ENCODE measurements at places on chromosomes 1 and 21.

DNA sequence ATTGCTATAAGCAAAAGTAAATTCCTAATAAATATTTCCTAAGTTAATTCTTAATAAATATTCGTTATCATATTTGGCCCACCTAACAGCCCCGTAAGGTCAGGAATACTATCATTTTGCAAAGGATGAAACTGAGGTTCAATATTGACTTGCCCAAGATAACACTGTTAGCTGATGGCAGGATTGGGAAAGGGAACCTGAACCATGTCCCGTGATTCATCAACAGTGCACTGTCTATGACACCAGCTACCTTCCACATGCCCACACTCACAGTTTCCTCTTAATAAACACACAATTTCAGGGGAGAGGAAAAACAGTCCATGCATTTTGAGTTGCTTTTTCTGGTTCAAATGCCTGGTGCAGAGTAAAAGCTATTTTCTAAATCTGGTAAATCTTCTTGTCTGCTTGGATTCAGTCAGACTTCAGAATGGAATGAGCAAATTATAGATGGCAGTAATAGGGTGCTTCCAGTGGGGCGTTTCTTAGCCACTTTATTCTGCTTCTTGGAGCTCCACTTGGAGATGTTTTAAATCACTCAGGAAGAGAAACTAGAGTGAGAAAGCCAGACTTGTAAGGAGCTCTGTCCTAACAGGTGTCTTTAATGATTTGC, 354.6 kb downstream of the PDE4B start:
- no peak for DNase-seq

- peak; percentile 30 for DNase-seq
These were observed 111.5 kb downstream of the GRIK3 start for GRCh38 chr1:36922593-36923426.

DNA sequence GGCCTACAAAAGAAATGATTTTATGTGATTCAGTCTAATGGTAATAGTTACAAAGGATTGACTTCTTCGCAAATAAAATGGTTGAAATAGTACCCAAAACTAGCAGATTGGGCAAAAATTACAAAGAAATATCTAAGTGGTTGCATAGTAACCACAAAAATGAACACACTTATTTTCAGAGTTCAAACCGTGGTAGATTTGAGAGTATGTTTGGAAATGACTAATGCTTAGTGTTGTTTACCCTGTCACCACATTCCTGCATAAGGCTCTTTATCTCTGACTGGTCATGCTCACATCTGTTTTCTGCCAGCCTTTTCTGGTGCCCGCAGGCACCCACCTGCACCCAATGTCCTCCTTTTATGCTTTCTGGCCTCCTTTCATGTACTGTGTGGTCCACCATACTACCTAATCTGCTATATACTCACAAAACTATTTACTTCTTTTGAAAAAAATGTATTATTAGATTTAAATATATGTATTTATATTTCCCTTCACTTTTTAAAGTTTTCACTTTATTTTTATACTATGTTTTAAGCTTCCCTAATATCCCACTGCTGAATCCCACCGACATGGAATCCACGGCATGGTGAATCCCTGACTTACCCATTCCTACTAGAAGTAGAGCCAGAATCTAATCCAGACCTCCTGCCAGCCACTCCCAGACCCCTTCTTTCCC, 30.3 kb downstream of the PTPRC start:
- DNase-seq: no peak

GRCh38 chr1:224504297-224505041, 69.9 kb upstream of the WDR26 start:
- no peak for DNase-seq

DNA sequence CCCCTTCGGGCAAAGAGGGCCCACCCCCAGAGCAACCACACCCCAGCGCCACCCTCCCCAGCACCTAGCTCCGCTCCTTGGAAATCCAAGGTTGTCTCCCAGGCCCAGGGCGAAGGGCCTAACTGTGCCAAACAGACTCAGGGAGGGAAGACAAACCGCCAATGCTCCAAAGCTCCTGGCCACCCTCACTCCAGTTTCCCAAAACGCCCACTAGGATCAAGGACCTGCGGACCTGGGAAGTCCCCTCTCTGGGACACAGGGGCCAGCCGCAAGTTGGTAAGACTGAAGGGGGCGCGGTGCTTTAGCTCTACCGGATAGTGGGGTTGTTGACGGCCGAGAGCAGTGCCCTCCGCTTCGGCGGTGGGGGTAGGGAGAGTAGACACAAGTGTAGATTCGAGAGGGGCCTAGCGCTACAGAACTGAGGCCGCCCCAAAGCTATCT, 581 bp downstream of the IRF6 start:
- DNase-seq: no peak

DNA sequence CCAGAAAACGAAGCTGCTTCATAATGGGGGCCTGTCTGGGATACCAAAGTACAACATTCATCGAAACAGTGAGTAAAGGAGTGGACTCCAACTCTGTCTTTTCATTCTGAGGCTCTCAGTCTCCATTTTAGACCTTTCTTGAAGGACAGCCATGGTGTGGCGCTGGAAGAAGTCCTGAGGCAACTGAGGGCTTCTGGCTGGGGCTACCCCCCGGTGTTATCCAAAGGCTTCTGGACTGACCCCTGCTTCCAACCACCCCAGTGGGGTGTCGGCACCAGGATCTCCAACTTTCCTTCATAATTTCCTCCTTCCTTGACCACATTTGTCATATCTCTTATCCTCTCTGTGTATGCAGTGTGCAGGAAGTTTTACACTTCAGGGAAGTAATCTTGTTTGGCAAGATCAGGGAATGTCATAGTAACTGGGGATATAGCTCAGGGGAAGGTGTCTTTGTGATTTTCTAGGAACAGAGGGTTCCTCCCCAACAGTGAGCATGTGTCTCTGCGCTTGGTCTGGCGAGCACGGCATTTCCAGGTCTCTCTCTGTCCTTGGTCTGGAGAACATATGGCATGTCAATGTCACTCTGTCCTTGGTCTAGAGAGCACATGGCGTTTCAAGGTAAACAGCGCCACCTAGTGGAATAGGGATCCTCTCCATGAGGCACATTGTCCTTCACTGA, 19.4 kb upstream of the BSDC1 start:
- peak; percentile 83 for DNase-seq

DNA sequence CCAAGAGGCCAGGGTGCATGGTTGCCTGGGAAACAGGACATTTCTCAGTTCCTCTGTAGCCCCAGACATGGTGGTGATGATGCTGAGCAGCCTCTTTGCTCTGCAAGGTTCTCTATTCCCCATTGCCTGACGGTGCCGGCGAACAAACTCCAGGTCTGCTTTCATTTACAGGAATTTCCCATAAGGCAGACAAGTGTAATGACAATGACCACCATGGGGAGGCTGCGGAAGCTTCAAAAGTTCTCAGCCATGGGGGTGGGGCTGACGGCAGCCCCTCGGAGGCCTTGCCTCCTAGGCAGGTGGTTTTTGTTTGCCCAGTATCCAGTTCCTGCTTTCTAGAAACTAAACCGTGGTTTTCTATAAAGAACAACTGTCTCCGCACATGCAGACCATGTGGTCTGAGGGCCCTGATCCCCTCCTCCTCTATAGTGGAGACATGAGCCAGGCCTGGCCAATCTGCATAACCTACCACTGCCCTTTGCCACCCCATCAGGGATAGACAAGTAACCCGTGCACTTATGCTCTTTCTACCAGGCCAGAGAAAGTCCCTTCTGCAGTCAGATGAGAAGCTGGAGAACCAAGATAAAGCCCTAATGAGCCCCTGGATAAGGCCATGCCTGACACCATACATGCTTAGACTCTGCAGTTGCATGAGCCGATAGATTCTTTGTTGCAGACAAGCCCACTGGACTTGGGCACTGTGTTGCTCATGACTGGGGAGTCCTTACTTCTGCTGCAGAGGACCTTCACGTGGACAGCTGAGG, 54.1 kb downstream of the LDLRAD2 start:
- no peak for DNase-seq

DNA sequence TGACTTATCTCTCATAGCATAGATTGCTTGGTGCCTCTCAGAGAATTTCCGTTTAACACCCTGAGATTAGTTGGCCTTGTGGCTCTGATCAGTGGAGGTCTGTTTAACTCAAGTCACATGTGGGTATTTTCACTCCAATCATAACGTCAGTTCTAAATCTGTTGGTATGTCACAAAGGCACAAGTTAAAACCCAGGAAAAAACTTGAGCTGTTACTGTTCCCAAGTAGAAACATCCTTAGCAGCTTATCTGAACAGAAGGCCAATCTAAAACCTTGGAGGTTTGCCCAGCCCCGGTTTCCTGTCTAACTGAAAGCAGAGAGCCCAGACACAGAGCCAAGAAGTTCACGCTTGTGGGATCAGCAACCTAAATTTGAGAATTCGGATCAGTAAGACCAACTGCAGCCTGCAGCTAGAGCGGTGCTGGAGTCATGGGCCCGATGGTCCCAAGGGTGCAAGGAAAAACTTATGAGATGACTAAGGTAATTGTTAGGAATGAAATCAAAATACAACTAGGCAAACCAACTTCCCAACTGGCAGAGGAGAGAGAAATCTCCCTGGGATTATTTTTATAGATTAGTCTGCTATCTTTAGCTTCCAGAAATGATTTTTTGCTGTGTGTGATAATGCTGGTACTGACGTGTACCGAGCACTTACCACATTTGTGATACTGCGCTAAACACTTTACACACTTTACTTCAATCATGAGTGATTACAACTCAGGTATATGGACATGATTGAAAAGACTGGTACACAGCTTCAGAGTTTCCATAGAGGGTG, 90.2 kb upstream of the C1orf21 start:
- peak; percentile 84 for DNase-seq

- DNase-seq: peak; percentile 65
These were observed 1.4 kb downstream of the NCAM2 start for GRCh38 chr21:20999659-21000058.

- DNase-seq: no peak
These were observed 17.3 kb downstream of the PDPN start for GRCh38 chr1:13600762-13601453.

- DNase-seq: no peak
These were observed 166.1 kb upstream of the ZC3H12A start for GRCh38 chr1:37308031-37308960.

DNA sequence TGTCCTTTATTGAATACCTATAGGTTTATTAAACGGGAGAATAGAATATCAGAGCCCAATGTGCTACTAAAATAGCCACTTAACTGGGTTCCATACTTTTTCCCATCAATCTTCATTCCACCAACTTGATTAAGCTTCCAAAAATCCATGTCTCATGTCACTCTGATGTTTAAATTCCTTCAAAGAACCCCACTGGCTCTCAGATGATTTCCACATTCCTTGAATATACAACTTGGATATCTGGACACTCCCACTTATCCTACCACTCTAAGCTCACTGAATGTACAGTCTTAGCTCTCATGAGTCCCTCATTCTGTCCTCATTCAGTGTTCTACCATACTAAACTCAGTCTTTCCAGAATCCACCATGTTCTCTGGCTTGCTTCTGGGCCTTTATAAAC, 21.1 kb downstream of the COL11A1 start:
- no peak for DNase-seq

GRCh38 chr1:71572038-71572437, 491.2 kb upstream of the ZRANB2 start:
- no peak for DNase-seq

DNA sequence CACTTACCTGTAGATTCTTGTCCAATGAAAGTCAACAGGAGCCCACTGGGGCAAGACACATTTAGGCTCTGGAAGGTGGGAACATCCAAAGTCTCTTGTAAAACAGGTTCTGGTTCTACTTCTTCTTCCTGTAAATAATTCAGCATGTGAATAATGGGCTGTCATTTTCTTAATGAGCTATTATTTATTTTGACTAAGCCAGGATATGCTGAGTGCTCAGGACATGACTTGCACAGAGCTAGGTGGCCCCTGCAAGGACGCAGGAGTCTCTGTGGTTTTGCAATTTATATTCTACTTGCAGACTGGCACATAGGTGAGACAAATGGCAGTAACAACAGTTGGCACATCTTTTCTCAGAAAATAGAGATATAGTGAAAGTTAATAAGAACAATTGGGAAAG, 98.7 kb downstream of the WDR3 start:
- DNase-seq: no peak

- peak; percentile 52 for DNase-seq
These were observed 7.4 kb upstream of the CTBS start for GRCh38 chr1:84581648-84582047.

DNA sequence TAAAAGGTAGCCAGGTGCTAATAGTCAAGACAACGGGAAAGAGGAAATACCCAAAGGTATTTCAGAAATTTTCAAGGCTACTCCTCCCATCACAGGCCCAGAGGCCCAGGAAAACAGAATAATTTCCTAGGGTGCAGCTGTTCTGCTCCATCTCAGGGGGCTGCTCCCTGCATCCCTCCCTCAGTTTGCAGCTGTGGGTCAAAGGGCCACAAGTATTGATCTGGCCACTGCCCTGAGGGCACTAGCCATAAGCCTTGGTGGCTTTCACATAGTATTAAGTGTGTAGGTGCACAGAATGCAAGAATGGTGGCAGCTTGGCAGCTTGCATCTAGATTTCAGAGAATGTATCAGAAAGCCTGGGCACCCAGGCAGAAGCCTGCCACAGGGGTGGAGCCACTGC, 179.5 kb downstream of the TTLL7 start:
- DNase-seq: no peak

GRCh38 chr1:56525489-56526041, 53.8 kb downstream of the PLPP3 start:
- DNase-seq: no peak

GRCh38 chr21:45552696-45553391, 10.6 kb upstream of the SLC19A1 start:
- no peak for DNase-seq

DNA sequence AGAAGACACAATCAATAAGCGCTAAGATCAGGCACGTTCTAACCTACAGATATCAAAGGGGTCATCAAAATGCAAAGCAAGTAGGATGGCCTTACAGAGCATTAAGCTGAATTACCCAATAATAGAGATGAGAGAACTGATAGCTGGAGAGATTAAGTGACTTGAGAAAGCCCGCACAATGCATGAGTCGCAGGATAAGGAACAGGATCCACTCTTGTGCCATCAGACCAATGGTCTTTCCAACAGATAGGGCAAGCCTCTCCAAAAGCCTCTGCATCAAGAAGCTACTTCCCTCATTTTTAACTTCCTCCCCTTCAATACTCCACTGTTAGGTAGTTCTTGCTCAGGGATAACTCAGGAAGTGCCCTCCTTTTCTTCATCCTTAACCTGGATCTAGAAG, 2.6 kb downstream of the CHML start:
- no peak for DNase-seq

- DNase-seq: no peak
These were observed 108.7 kb upstream of the RNPC3 start for GRCh38 chr1:103416681-103417286.

- DNase-seq: no peak
These were observed 41.3 kb upstream of the KCNE1 start for GRCh38 chr21:34553151-34553952.

All from NCI-H524 (cell line).